ENCODE measurements at places on chromosomes 5 and 9.
A peak's percentile ranks its signal among the peaks of the same experiment; 100 is the strongest.

GRCh38 chr5:83450183-83450966, 21.2 kb upstream of the VCAN start:
- DNase-seq: no peak

- no peak for DNase-seq
Observed at GRCh38 chr9:135474915-135475314, 4.7 kb upstream of the PPP1R26 start.

DNA sequence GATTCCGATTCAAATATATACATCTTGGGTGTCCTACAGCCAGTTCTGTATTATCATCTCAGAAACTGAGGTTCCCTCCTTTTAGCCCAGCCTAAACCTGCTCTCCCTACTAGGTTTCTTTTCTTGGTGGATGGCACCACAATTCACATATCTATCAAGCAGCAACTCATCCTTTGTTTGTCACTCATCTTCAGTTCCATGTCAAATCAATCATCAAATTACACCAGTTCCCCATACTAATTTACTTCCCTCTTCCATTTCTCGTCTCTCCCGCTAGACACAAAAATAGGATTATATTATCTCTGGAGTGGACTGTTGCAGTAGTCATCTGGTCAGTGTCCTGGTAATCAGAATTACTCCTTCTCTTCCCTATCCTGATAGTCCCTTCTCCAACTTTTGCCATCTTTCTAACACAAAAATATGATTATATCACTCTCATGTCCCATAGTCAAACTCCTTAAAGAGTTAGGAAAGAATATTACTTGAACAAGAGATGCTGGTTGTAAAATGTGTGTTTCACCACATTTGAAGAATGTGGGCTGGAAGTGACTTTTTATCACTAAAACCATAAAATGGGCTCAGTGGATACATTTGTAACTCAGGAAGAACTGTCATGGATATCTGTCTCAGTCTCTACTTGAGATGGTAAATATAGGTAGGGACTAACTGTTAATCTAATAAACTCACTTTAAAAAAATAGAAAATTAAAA, 69.1 kb upstream of the RICTOR start:
- no peak for DNase-seq

DNA sequence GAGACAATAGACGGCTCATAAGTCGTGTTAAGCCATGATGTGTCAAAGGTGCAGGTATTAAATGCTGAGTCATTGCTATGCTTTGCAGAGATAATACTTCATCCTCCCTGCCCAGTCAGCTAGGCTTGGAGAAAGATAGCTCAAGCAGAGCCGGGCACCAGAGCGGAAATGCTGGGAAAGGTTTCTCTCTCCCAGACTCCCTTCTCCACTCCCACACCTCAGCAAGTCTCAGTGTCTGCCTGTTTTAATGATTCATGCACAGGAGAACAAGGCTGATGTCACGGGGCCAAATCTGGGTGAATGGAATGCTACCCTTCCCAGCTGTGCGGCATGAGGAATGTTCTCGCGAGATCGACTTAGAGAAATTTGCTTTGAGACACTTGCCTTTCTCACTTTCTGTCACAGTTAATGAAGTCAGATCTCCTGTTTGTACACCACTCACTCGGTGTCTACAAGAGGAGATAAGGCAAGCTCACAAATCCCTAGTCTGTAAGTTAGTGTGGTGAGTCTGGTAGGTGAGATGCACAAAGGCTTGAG, 204.4 kb downstream of the EFNA5 start:
- DNase-seq: no peak

DNA sequence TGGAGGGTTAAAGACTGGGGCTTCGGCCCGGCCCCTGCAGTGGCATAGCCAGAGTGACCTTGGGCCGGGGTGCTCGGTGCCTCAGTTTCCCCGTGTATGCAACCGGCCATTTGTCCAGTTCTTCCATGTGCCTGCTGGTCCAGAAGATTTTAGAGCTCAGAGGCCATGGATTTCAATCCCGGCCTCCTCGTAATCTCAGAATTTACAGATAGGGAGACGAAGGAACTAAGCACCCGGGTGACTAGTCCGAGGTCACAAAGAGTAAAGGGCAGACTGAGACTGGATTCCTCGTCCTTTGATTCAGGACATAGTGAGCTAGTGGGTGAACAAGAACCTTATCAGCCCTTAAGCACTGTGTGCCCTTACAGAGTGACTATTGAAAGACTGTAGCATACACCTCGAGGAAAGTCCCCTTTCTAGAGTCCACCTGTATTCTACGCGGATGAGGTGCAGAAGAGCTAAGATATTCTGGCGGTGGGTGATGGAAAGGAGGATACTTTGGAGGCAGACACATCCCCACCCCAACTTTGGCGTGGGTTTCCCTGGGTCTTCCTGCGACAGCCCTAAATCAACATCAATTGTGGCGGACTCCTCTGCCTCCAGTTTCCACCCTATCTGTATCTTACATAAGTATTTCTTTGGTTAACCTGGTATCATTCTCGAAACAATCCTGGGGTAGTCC, 597 bp downstream of the SLC31A1 start:
- DNase-seq: no peak

DNA sequence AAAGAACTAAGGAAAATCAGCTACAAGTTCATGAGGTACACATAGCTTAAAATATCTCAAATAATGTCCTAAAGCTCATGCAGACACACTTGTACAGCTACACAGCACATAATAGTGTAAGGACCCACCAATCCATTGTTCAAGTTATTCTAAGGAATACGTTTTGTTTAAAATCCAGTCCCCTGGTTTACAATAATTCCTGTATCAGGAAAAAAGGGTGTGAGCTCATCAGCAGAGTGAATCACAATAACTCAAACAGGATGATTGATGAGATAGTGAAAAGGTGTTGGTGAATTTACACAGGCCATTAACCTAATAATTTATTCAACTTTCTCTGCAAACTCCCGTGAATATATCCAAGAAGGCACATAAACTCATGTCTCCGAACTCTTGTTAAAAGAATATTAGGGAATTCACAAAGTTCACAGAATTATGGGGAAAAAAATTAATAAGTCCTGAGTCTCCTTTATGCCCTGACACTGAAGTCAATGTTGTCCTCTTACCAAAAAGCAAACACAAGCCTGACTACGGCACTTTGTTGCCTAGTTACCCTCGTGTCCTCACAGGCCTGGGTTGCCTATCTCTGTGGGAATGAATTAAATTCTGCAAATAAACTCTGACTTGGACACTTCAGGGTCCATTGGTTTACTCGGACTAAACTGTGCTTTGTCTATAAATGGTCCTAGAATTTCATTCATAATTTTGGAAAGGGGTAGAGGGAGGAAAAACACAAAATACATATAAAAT, 142.8 kb upstream of the PDE4D start:
- no peak for DNase-seq

DNA sequence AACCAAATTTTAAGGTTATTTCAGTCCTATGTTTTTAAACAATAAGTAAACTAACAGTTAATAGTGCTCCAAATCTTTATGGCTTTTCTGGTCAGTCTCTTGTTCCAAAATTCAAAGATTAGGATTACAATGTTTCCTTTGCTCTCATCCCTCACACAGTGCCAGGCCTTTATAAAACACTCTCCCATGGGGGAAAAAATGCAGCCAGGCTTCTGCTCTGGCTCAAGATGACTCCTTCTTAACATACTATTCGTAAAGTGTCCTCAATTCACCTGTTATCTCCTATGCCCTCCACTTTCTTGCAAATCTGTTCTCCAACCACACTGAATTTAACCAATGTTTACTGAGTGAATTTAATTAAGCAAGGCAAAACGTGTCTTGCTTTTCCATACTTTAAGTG, 1.4 kb downstream of the CEP120 start:
- DNase-seq: no peak

GRCh38 chr9:120374817-120375216, 205.2 kb downstream of the CDK5RAP2 start:
- DNase-seq: no peak

GRCh38 chr5:19258686-19259085, 729.3 kb downstream of the CDH18 start:
- no peak for DNase-seq

DNA sequence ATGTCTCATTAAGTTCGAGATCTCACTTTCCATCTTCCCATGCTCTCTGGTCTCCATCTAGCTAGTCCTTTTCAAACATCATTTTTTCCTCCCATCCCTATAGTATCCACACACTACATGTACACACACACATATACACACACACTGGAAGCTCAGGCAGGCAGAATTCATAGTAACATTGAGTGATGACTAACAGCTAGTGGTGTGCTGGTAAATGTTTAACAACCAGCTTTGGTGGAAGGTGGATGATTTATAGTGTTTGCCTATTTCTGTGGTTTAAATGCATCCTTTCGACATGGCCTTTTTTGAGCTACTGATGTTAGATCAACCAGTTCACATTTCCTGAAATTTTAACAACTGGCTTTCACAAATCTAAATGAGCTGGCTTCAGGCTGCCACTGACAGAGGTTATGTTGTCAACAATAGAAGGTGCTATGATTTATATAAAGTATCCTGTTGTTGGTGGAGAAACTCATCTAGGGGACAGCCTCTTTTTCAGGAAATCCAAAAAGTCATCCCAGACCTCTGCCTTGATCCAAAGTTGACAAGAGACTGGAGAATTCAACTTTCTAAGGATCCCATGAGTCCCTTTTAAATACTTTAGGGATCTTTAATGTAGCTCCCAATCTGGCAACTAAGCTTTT, 117.8 kb downstream of the CCDC192 start:
- DNase-seq: no peak

GRCh38 chr5:140570058-140570457, 5.4 kb downstream of the SLC35A4 start:
- no peak for DNase-seq

DNA sequence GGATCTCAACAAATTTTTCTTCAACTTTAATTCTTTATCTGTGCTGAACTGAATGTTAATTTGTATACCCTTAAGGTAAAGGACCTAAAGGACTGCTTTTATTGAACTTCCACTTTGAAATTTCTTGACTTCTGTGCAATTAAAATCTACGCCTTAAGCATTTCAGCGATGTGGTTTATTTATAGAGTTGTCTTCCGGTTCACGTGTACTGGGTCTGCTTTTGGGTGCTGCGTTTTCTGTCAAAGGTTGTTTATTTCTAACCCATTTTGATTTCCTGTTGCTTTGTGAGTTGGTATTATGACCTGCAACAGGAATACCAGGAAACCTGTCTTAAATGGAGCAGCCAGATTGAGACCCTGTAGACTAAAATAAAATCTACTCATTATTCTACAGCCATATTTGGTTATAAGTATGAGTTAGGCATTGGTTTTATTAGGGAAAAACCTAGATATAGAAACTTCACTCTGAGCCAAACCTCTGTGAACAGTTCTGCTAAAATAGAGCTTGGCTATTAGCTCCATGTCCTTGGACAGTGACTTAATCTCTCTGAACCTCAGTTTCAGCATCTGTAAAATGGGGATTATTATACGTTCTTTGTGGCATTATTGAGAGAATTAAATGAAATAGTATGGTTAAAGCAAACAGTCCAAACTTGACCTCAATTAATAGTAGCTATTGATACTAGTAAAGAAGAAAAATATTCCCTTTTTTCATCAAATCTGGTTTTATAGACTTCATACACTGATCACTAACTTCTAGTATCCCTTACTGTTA, 3.5 kb downstream of the MRRF start:
- no peak for DNase-seq

DNA sequence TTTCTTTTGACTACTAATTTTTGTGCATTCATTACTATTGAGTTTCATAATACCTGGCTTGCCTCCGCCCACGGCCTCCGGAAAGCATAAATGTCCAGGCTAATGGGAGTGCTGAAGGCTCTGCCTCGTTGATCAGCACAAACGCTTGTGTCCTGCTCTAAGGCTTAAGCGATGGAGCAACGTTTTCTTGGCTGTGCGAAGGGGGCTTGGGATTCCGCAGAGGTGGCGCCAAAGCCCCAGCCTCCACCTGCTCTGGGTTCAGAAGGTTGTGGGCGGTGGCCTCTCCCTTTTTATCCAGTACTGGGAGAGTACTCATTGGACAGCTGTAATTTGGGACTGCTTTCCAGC, 19.7 kb downstream of the ANXA2R start:
- DNase-seq: no peak

GRCh38 chr5:151772846-151773561, 1.2 kb downstream of the G3BP1 start:
- no peak for DNase-seq

DNA sequence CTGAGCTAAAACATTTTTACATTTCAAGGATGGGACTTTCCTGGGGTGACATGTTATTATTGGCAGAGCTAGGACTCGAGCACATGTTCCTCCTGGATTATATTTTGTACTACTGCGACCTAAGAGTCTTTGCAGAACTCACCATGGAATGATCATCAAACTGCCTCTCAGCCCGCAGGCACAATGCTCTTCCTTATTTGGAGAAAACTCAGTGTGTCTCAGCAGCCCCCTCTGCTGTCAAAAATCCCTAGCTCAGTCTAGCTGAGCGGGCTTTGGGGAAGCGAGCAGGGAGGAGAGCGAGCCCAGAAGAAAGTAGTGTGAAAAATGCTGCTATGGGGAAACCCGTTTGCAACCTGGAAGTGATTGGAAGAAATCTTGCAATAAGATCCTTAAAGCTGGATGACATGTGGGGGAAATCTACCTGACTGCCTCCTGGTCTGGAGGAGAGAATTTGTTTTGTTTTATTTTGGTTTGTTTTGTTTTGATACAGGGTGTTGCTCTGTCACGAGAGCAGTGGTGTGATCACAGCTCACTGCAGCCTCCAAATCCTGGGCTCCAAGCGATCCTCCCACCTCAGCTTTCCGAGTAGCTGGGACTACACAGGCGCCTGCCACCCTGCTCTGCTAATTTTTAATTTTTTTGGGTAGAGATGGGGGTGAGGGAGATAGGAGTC, 89.9 kb upstream of the CLINT1 start:
- DNase-seq: peak; percentile 72

- DNase-seq: no peak
Observed at GRCh38 chr5:151070449-151070848, 10.4 kb downstream of the TNIP1 start.

GRCh38 chr9:72794946-72795345, 157.9 kb downstream of the ALDH1A1 start:
- no peak for DNase-seq

GRCh38 chr5:33105521-33105941, 335.2 kb upstream of the TARS1 start:
- DNase-seq: no peak

DNA sequence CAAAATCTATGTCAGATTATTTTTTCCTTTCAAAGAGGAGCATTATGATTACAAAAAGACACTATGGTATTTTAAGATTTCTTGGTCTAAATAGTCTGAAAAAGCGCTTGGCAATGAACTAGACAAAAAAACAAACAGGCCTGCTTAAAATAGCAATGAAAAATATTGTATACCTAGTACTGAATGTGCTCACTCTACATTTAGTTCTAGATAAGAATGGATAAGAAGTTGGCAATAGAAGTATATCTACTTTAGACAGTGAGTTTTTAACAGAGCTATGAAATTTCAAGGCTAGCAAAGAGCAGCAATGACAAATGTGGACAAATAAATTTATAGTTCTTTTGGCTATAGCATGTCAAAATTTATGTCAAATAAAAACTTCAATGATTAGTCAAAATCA, 26.2 kb downstream of the GIN1 start:
- DNase-seq: no peak

Data from activated T-cell treated with anti-CD3 and anti-CD28 coated beads for 4 hours (primary cell).